Fibroblast of pulmonary artery (primary cell): ENCODE measurements at places on chromosomes 1 and 21.

DNA sequence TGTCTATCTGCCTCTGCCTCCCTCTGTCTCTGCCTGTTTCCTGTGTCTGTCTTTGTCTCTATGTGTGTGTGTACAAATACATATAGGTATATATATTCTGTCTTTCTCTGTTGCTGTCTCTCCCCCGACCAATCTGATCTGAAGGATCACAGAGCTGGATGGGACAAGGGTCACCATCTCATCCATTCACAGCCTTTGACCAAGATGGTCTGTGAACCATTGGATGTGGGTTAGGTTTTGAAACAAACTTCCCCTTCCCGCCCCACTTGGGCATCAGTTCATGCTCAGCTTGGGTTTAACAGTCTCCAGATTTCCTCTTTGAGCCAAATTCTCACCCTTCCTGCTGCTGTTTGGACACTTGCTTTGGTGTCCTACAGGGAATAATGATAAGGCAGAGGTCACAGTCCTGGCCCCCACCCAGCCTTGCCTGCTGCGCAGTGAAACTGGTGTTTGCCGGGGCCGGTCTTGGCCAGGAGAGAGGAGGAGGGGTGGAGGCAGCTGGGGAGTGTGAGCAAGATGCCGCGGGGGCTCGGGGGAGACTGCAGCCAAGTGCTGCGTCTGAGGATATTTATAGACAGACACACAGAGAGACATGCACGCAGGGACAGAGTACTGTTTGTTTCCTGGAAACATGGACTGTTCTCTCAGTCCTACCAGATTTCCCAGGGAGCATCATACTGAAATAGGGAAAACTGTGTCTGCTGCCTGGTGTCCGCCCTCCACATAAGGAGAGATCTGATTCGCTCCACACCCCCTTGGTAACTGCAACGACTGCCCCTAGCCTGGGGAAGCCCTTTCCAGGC, 27.0 kb upstream of the BTG2 start:
- DNase-seq: peak; percentile 87

- no peak for DNase-seq
These were observed 91.1 kb upstream of the TLR5 start for GRCh38 chr1:223234170-223234514.

DNA sequence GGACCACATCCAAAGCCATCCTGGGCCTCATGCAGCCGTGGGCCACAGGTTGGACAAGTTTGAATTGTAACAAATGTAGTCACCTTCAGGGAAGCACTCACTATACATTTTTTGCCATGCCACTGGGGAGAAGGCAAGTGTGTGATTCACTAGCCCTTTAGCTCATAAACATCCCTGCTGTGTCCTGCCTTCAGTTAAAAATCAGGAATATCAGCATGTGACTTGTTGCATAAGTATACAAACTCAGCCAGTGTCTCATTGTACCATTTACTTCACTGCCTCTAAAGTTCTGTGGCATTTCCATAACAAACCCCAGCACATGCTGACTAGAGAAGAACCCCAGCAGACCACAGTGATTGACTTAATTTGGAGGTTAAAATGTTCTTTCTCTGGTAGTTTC, 142.0 kb upstream of the C1orf105 start:
- peak; percentile 57 for DNase-seq

DNA sequence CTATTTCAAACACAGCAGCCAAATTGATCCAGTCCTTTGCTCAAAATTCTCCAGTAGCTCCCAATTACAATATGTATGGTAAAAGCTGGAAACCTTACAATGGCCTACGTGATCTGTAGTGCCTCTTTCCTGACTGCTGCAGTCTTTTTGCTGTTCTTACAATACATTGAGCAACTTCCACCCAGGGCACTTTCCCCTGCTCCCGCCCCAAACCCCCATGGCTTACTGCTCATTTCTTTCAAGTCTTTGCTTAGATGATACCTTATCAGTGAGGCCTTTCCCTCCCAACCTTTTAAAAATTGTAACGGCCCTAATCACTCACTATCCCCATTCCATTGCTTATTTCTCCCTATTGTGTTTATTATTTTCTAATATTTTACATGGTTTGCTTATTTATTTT, 43.9 kb upstream of the APOBEC4 start:
- DNase-seq: no peak

GRCh38 chr21:45155910-45156309, 81.5 kb downstream of the ADARB1 start:
- DNase-seq: no peak

DNA sequence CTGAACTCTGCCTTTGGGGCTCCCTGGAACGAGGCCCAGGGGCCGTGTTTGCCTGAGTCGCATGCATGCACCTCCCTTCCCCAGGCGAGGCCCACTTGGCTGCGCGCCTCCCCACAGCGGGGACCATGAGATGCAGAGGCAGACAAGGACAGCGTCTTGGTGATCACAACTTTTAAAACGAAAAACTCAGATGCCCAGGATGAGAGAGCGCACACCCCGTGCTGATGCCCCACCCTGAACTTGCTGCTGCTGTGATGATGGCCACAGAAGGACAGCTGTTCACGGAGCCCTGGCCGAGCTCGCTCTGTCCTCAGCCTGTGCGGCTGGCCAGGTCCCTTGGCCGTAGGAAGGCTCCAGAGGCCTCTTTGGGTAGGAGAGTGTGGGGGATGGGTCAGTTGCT, 11.4 kb upstream of the PRMT2 start:
- DNase-seq: no peak

DNA sequence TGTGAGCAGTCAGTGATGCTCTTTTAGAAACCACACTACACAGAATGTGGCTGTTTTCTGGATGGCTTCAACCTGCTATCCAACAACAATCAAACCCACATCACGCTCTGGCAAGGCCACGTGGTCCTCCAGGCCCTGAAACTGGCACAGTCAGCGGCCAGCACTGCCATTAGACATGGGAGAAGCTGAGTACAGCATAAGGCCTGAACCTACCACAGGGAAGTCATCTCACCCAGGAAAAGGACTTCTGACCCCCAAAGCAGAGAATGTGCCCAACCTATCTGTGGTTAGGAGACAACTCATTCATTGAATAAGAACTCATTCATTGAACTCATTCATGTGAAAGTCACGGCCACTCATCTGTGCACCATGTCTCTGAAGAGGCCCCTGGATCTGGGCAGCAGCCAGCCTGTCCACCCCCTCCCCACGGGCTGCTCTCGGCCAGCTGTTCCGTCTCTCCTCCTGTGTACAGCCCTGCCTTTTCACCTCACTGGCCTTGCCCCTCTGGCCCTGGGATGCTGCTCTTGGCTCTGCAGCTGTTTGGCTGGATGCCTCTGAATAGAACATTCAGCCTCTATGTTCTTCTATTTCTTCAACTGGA, 41.1 kb downstream of the C1orf198 start:
- DNase-seq: no peak

DNA sequence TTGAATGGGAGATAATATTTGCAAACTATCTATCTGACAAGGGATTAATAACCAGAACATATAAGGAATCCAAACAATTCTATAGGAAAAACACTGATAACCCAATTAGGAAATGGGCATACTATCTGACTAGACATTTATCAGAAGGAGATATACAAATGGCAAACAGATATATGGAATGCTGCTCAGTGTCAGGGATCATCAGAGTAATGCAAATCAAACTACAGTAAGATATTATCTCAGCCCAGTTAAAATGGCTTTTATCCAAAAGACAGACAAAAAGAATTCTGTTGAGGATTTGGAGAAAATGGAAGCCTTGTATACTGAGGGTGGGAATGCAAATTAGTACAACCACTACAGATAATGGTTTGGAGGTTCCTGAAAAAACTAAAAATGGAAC, 758.0 kb upstream of the B3GALT2 start:
- no peak for DNase-seq

GRCh38 chr21:42098957-42099505, 27.9 kb downstream of the UMODL1 start:
- DNase-seq: no peak

DNA sequence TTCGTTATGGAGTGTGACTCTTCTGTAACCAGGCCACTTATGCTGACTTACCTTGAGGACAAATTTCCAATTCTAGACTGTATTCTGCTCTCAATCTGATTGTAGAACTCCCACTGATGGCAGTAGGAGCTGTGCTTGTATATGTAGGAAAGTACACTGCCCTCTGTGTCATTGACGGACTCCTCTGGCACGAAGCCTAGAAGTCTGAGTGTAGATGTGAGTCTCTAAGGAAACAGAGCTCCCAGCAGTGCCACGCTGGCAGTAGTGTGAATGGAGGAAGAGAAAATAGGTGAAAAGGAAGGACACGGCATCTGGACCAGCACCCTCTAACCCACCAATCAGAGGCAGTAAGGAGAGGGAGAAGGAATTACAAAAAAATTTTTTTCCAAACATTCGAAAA, 130.4 kb upstream of the ADGRL2 start:
- DNase-seq: peak; percentile 97

- peak; percentile 45 for DNase-seq
These were observed 313.8 kb downstream of the TGFB2 start for GRCh38 chr1:218658899-218659298.

GRCh38 chr1:17636612-17637011, 97.1 kb downstream of the ARHGEF10L start:
- no peak for DNase-seq

GRCh38 chr1:63555480-63555879, 32.2 kb downstream of the EFCAB7 start:
- no peak for DNase-seq

- no peak for DNase-seq
These were observed 2.9 kb downstream of the TENT5C start for GRCh38 chr1:117608758-117609157.

- no peak for DNase-seq
These were observed 764.6 kb downstream of the NCAM2 start for GRCh38 chr21:21762855-21763254.
